ENCODE measurements at places on chromosomes 16 and 17.

DNA sequence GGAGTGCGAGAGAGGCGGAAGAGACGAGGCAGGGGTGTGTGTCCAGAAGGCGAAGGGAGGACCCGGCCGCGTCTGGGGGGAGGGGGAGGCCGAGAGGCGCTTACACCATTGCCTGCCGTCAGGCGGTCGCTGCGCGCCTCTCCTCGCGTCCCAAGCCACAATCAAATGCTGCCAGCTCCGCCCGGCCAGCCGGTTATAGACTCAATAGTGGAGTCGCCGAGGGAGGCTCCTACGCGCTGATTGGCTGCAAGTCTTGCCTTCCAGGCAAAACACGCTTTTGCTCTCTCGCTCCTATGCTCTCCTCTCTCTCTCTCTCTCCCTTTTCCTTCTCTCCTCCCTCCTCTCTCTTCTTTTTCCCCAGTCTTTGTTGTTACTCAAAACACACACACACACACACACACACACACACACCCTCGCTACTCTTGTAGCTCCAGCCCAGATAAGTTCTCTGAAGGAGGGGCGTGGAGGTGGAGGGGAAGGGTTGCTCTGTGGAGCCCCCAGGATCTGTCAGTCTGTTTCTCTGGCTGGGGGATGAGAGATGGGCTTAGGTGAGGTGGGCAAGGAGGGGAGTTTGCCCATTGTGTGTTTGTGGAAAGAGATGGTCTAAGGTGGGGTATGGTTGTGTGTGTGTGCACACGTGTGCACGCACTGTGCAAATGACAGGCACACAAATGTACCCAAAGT, at the start of gene DLX3:
Gene DLX3 (minus strand): TSS at position 170 of the 684 bp plus-strand sequence. CDS start 226 bp downstream, outside the sequence.
- DNase-seq: peak; percentile 41

DNA sequence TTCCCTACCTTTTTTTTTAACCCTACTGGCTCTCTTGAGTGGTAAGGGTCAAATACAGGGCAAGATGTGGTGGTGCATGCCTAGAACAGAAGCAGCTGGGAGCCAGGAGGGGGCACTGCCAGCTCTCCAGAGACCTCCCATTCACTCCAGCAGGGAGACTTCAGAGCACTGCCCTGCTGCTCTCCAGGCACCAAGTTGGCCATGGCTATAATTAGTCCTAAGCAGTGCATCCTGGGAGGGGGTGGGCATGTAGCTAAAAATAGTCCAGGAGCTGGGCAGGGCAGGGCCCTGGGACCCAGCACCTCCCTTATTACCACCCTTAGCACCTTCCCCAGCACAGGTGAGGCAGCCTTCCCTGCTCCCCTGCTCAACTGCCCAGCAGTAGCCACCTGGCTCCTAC, 3.5 kb downstream of the CORO6 start:
- peak; percentile 29 for DNase-seq

DNA sequence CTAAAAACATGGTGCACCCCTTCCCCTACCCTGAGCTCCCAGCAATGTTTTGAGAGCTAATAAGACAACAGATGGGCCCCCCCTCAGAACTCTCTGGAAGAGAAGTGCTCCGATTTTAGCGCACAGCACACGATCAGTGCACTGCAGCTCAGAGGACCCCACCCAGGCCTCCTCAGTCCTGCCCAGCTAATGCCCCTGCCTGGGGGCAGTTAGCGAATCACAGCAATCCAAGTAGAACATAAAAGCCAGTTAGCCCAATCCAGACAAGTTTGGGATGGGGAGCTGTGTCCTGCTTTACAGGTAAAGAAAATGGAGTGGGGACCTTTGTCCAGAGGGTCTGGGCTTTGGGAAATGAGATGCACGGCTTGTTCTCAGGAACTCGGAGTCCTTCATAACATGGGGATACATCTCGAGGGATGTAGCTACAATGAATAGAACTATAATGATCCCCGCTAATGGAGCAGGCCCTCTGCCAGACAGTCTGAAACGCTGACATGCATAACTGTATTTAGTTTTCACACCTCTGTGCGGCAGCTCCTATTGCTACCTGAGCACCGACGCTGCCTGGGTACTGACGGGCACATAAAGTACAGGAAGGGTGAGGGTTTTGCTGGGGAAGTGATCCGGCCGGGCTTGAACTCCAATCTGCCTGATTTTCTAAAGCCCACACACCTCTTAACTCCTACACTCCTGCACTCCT, 29.7 kb upstream of the CDC42EP4 start:
- DNase-seq: peak; percentile 49

GRCh38 chr17:57110579-57111325, 25.7 kb downstream of the AKAP1 start:
- DNase-seq: no peak

- no peak for DNase-seq
These were observed 2.3 kb downstream of the RSAD1 start for GRCh38 chr17:50480854-50481490.

- DNase-seq: no peak
These were observed 2.3 kb downstream of the TLE7 start for GRCh38 chr16:71439523-71439922.

- peak; percentile 19 for DNase-seq
These were observed 97.5 kb downstream of the RAB11FIP4 start for GRCh38 chr17:31488982-31489294.

- no peak for DNase-seq
These were observed 7.0 kb downstream of the FBF1 start for GRCh38 chr17:75933808-75934207.

- no peak for DNase-seq
These were observed 44.1 kb upstream of the ACSF3 start for GRCh38 chr16:89049484-89050118.

GRCh38 chr16:59632276-59632855, 898.2 kb upstream of the GOT2 start:
- DNase-seq: peak; percentile 46

DNA sequence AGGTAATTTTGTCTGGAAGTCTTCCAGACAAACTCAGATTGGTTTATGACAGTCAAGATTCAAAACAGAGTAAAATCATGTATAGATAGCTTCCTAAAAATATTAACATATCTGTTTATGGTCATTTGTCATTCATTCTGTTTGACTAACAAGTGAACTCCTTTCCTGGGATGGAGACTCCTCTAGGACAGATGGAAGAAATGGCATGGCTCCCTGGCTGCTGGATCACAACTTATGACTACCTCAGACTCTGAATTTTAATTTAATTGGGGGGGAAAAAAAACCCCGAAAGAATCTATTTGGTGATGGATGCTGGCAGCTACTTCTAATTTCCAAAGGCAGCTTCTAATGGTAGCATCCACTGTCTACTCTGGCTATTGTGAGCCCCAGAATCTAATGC, 34.6 kb downstream of the PHLPP2 start:
- no peak for DNase-seq

DNA sequence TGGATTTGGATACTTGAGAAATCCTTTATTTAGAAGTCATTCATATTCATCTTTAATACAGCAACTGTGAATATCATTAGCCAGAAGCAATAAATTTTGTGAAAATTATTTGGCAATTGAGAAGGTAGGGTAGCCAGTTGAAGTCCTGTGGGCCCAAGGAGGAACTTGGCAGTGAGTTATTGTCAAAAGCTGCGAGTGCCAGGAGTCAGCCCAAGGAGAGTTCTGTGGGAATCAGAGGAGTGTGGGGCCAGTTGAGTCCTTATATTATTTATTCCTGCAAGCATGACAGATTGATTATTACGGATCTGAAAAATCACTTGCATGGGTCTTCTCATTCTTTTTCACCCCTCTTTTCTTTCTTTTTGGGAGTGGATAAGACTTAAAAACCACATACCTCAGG, 38.3 kb downstream of the PRKCA start:
- no peak for DNase-seq

GRCh38 chr16:9016824-9017223, 53.1 kb upstream of the USP7 start:
- DNase-seq: no peak

- DNase-seq: no peak
These were observed 8.9 kb downstream of the HSD17B2 start for GRCh38 chr16:82043680-82044584.

DNA sequence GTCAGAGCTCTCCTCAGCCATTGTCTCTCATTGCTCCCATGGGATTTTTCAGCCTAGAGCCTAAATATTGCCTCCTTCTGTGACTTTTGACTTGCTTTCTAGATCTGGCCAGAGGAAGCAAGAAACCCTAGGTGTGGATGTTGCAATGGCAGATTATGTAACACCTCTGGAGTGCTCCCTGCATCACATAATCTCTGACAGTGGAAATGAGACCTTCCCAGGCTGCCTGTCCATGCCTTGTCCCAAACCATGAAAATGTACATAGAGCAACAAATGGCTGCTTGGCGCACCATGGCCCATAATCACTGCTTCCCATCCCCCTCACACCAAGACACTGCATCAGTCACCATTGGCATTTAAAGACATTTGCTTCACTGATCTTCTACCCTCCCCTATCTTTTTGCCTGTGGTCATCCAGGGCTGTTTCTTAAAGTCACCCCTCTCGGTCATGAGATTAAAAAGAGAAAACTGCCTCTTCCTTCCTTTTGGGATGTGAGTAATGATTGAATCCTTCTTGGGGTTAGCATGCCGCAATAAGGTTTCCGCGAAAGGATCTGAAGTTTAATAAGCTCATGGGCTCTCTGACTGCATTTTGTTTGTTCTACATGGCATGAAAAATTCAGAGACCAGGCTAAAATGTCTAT, 34.2 kb upstream of the CCL2 start:
- DNase-seq: no peak
